CD4-positive, alpha-beta T cell treated with Interleukin-4 for 1 hour (primary cell): ENCODE measurements at places on chromosomes 3 and 15.

GRCh38 chr3:106130384-106131198 lies 261.8 kb upstream of the CBLB start:
- no peak for DNase-seq

DNA sequence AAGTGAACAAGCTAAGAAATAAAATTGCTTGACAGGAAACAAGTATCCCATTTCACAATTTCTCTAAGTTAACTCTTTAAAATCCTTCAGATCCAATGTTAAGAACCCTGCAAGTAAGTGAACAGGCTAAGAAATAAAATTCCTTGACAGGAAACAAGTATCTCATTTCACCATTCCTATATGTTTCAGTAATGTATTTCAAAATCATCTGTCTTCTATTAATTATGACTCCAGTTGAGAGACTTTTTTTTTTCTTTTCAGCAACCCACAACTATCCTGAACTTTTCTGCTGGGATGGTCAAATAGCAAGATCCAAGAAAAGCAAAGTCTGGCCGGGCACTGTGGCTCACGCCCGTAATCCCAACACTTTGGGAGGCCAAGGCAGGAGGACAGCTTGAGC lies 2.4 kb upstream of the SLC12A6 start:
- DNase-seq, result no peak

DNA sequence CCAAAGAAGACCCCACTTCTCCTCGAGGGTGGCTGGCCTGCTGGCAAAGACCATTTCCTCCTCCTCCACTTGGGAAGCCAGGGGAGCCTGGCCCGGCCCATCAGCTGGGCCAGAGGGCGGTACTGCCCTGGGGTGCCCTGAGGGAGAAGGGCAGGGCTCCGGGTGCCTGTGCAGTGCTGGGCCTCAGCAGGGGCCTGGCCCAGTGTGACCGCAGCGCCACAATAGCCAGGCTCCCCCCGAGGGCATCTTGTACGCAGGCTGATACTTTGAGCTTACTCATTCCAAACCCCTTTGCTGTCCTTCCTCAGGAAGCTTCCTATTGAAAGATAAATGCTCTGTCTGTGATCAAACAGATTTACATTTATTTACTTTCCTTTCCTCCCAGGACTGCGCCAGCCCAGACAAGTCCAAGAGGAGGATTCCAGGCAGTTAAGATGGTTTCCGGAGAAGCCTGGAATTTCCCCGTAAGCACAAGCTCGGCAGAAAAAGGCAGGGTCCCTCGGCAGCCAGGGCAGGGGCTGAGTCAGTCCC lies 240.1 kb downstream of the XXYLT1 start:
- DNase-seq, result no peak

- no peak for DNase-seq
Observed at GRCh38 chr15:38253351-38253781, 730 bp downstream of the SPRED1 start.

DNA sequence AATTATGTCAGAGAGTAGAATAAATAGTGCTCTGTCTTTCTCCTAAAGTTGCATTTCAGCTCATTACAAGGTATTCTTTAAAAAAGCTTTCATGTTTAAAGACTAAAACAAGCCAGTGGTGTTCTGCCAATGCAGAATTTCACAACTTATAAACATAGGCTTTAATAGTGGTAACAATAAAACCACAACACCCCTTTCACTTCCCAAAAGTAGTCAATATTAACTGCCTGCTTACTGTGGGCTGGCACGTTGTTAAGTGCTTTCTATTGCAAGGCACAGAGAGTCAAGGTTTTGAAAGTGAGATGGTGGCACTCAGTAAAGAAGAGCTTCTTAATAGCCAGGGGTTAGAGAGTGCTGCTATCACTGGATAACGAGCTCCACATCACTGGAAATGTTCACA lies 8.4 kb upstream of the RTP1 start:
- no peak for DNase-seq

- DNase-seq, result no peak
Observed at GRCh38 chr15:86162172-86162591, 82.5 kb downstream of the AGBL1 start.

GRCh38 chr15:78620021-78620526 lies 722 bp downstream of the CHRNA3 start:
- DNase-seq, result no peak

DNA sequence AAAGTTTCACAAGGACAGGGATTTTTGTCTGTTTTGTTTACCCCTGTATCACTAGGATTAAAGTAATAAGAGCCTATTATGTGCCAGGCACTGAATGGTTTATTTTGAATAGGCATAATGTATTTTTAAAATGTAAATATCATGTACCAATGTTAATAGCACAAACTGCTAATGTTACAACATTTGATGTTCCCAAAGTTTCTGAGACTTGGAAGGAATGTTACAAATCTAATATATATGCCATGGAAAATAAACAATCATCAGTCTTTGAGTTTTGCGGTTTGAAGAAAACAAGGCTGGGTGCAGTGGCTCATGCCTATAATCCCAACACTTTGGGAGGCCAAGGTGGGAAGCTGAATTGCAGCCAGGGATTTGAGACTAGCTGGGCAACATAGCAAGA lies 159.4 kb downstream of the CDIN1 start:
- no peak for DNase-seq

DNA sequence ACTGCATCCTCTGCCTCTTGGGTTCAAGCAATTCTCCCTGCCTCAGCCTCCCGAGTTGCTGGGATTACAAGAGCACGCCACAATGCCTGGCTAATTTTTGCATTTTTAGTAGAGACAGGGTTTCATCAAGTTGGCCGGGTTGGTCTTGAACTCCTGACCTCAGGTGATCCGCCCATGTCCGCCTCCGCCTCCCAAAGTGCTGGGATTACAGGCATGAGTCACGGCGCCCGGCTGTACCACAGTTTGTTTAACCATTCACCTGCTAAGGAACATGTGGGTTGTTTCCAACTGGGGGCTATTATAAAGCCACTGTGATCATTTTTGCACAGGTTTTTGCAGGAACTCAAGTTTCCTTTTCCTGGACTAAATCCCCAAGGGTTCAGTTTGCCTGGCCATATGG lies 123.2 kb upstream of the RAP2B start:
- no peak for DNase-seq

DNA sequence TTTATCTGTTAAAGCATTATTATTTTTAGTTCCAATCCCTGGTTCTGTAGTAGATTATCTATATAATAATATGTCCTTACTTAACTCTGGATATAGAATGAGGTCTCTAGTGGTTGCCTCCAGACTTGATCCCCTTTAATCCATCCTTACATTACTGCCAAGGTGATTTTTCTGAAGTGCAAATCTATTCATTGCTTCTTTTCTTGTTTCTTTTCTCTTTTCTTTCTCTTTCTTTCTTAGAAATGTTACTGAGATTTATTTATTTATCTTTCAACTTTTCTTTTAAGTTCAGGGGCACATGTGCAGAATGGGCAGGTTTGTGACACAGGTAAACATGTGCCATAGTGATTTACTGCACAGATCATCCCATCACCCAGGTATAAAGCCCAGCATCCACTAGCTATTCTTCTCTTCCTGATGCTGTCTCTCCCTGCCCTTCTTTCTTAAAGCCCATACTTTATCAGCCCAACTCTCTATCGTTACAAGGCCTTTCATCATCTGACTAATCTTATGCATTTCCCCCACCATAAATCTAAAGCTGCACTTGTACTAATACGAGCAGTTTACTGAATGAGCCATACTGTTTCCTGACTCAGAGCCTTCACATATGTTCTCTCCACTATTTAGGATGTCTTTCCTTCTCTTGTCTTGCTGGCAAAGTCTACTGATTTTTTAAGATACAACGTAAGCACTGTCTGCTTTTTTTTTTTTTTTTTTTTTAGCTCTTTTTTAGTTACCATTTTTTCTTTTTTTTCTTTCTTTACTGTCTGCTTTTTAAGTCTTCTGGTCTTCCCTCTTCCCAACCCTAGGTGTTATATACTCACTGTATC lies 4.6 kb downstream of the GLCE start:
- DNase-seq, result no peak

GRCh38 chr3:71809321-71810026 lies 24.5 kb upstream of the PROK2 start:
- no peak for DNase-seq

DNA sequence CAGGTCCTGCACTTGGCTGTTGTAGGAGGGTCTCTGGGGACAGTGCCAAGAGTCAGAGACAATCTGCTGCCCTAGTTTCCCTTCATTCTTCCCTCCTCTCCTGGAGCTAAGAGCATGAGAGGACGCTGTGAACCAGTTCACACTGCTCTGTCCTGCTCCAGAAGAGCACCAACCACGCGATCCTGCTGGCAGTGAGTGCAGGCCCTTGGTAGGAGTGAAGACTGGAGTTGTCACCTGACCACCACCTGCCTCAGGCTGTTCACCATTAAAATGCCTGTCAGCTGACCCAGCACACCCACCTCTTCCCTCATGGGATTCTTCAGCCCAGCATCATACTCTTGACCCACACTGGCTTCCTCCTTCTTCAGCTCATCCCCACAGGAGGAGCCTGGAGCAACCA lies 2.9 kb downstream of the TM6SF1 start:
- DNase-seq, result no peak

- DNase-seq, result no peak
Observed at GRCh38 chr15:99328106-99329072, 77.1 kb downstream of the LRRC28 start.

DNA sequence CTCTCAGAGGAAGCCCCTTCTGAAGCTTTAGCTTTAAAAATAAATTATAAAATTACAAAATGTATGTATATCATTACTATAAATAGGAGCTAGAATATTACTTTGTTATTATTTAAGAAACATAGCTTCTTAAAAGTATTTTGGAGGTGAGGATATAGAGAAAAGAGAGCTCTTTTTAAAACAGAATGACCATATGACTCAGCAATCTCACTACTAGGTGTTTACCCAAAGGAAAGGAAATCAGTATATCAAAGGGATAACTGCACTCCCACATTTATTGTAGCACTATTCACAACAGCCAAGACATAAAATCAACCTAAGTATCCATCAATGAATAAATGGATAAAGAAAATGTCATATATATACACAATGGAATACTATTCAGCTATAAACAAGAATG lies 119.6 kb downstream of the DMXL2 start:
- no peak for DNase-seq

GRCh38 chr3:1717524-1717923 lies 381.1 kb upstream of the CNTN4 start:
- DNase-seq, result no peak

DNA sequence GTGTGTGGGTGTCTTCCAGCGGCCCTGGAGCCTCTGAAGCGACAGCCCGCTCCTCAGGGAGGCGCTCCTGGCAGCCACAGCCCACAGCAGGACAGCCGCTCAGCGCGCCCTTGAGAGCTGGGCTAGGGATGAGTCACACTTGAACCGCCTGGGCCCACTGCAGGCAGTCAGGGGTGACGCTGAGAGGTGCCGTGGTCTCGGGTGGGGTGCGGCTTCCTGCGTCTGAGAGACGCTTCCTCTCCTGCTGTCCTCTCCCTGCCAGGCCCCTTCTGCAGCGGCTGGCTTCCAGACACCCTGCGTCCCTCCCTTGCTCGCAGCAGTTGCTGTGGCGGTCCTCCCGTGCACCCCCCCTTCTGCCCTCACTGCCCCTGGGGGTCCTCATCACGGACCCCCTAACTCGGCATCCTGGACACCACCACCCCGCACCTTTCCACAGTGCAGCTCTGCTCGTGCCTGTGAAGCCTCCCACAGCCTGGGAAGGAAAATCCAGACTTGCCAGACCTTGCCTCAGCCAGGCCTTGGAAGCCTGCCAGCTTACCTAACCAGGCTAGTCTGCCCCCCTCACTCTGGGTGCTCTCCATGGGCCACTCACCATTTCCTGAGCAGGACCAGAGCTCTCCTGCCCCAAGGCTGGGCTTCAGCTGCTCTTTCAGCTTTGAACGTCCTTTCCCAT lies 1.1 kb upstream of the SPTBN5 start:
- peak; percentile 93 for DNase-seq

DNA sequence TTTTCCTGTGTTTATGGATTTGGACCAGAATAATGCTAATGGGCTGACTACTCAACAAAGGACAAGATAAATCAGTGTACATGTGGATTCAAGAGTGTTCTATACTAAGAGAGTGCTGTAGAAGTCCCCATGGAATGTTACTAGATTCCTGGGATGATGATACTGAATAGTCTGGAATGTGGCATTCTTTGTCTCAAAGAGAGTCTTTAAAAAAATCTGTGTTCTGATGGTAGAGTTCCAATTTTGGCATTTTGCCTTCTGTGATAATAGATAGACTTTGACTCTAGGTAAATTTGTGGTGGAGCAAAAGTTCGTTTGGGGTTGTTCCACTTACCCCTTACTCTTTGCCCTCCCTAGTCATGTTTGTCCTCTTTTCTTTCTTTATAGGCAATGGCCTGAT lies 43.7 kb downstream of the NMD3 start:
- no peak for DNase-seq

DNA sequence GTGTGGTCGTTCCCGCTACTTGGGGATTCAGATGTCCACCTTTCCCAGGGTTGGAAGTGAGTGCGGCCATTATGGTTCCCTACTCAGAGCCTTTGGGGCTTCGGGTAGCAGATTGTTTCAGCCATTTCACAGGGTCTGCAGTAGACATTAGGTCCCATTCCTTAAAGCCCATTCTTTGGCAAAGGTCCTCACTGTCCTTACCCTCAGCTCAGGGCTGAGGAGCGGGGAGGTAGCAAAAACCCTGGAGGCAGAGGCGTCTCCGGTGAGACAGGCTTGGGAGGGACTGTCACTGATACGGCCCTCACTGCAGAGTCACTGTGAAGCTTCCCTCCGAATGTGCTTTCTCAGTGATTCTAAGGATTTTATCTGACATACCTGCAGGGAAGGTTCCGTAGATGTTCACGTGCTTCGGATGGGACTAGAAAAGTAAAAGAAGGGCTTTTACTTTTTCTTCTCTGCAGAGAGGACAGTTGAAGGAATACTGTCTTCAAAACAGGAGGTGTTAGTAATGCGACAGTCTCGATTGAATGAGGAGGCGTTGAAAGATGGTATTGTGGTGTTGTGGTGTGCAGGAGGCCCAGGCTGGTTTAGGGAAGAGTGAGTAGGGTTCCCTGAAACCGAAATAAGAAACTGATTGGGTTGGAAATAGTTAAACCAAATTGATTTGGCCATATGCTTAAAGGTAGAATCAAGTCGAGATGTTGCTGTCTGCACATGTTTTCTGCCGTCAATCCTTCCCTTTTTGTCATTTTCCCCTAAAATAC lies 630 bp downstream of the ATP6V1A start:
- DNase-seq, result no peak

- no peak for DNase-seq
Observed at GRCh38 chr3:100613721-100614390, 4.5 kb downstream of the ADGRG7 start.

GRCh38 chr3:64848822-64849221 lies 161.0 kb upstream of the ADAMTS9 start:
- DNase-seq, result no peak

GRCh38 chr15:81296673-81297072 lies 27.3 kb downstream of the STARD5 start:
- DNase-seq, result peak; percentile 84

- DNase-seq, result no peak
Observed at GRCh38 chr3:188455748-188456147, 301.8 kb downstream of the LPP start.
